Kidney glomerular epithelial cell (primary cell): ENCODE measurements at places on chromosomes 3 and 15.

GRCh38 chr15:91478717-91479191 is 374.8 kb upstream of the SLCO3A1 start:
- DNase-seq = no peak

- peak; percentile 47 for DNase-seq
Measured at GRCh38 chr3:126858887-126859286, 124.0 kb upstream of the PLXNA1 start.

DNA sequence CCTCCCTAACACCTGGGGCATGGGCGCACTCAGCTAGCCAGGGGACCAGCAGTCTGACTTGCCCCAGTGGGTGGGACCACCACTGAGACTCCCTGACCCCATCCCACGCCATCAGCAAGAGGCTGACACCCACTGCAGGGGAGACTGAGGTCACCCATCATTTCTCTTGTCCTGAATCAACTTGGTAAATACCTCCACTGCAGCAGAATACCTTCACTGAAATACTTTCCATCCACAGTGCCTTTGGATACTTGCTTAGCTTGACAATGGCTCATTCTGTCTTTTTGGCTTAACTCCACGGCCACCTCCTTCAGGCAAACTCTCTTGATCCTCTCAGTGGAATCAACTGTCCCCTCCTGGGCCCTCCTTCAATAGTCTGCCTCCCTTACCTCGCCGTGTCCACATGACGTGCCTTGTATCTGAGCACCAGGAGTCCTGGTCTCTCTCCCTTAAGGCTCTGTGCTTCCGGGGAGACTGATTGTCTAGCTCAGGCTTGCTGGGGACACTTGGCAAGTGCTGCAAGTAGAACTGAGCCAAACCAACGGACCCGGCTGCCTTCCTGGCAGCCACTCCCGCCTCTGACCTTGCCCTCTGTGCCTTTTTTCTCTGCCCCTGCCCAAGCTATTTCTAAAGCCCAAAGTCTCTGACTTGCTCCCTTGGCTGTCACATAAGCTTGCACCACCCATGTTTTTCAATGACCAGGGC is 119.1 kb downstream of the ADCY5 start:
- no peak for DNase-seq

DNA sequence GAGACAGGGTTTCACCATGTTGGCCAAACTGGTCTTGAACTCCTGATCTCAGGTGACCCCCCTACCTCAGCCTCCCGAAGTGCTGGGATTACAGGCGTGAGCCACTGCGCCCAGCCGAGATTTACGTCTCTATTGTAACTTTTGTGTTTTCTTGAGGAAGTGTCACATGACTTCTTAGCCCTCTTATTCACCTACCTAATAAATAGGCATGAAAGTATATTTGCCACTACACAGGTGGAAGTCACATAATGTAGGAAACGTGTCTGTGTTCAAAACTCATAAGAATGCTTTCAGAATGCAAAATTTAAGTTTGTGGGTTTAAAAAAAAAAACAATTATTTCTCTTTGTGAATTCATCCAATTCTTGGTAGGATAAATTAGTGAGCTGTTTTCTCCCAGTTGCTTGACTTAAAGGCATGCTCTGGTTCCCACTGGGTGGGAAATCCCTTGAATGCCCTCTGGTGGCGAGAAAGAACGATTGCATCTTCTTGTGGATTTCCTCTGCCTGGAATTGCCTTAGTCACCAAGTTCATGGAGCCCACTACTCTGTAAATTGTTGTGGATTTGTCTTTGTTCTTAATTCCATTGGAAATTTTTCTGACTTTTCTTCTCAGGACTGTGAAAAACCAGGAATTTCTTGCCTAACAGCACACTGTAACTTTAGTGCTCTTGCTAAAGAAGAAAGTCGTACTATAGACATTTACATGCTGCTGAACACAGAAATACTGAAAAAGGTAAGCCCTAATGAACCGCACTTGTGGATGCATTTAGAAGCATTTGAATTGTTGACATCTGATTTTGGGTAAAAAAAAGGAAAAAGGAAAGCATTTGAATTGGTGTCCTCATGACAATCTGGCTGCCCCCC is 82.2 kb upstream of the CTDSPL start:
- DNase-seq = peak; percentile 77

DNA sequence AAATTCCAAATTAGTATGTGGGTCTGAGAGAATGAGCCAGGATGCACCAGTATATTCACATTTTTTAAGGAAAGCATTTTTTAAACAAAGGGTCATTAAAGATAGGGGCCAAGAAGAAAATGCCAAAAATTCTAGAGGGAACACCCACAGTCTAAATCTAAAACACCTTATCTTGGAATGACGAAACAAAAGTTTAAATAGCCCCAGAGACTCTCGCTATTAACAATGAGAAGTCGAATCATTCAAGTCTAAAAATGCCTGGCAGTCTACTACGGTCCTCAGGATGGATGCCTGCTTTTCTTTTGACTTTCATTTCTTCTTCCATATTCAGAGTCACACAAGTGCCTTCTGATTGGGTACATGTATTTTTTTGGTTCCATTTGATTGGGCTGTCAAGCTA is 66.3 kb downstream of the SSUH2 start:
- no peak for DNase-seq

- no peak for DNase-seq
Measured at GRCh38 chr3:36743826-36744225, 20.5 kb downstream of the DCLK3 start.

DNA sequence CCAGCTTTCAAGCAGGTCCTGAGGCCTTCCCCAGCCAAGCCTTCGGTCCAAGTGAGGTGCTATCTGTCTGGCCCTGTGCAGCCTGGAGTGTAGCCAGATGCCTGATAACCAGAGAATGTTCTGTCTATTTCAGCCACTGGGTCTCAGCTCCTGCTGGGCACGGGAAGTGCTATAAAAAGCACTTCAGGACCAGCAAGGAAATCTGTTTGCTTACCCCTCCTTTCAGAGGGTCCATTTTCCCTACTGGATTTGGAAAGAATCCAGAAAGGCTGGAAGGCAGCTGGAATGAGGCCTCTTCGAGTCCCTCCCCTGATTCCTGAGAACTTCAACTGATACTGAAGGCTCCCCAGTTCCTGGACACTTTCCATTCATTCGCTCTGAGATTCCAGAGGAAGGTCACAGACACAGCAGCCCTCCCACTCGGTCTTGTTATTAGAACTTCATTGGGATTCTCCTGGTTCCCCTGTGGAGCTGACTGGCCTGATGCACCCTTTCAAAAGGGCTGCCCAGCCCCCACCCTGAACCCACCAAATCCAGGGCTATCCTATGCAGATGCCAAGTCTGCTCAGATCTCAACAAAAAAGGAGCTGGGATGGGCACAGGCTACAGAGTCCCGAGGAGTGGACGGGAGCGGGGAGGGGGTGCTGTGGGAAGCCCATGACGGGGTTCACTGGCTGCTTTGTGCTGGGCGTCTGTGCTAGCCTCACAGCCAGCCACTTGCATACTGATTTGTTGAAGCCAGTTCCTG is 70.4 kb downstream of the UMPS start:
- no peak for DNase-seq

- DNase-seq = no peak
Measured at GRCh38 chr3:110180733-110181132, 843.4 kb upstream of the DPPA4 start.

DNA sequence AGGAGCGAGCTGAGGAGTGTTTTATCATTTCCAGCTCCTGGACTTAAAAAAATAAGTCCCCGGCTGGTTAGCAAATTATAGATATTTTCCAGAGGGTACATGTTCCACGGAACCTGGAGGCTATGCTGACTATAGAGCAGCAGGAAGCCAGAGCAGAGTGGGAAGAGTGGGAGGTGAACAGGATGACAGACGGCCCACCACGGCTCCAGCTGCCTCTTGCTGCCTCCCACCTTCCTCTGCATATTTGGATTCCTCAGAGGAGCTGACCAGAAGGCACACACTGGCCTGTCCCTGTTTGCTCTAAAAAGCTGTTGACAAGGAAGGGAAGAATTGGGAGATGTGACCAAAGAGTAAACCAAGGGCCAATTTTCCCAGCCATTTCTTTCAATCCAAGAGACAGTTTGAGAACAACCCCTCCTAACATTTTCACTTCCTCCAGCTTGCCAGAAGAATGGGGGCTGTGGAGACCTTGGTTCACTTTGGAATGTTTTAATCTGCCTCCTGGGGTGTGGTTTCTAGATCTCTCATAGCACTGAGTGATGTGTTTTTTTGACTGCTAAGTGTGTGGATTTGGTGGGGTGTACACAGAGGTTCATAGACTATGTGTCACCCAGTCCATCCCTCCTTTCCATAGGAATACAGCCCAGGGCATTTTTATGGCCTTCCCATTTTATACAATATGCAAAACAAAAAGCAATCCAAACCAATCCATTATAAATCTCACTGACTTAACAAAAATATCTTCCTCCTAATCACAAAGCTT is 36.8 kb downstream of the HGD start:
- DNase-seq = no peak

- DNase-seq = no peak
Measured at GRCh38 chr15:52680761-52681160, 1.6 kb upstream of the ATOSA start.

DNA sequence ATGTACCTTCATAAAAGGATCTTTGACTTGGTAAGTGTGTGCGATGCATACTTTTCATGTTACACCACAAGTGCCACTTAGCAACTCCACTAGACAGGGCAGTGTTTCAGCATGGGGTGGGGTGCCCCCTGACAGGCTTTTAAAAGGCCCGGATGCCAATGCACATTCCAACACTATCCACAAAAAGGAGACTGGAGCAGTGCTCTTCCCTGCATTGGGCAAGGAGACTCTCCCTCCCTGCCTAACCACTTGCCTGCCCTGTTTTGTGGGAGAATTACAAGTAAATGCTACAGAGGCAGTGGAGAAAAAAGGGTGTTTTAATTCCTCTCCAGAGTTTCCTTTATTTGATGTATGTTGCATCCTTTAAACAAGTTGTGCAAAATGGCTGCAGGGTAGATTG is 1.7 kb upstream of the RARB start:
- DNase-seq = no peak

DNA sequence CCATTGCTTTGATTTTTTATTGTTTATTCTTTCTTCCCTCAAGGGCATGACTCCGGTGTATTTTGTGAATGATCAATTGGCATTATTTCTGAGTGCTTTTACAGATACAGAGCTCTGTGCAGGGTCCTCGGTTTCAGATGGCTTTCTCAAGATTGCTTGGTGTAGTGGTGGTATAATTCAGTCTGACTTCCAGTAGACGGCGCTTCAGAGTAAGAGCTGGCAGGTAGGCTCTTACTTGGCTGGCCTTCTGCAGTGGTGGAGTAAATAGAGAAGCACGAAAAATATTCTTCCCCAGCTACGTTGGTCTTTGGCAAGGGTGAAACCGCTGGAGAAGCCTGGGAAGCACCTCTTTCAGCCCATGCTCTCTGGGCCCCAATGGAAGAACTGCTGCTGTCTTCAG is 723.0 kb upstream of the BCHE start:
- no peak for DNase-seq

- no peak for DNase-seq
Measured at GRCh38 chr3:94935738-94936580, 873.1 kb downstream of the NSUN3 start.

DNA sequence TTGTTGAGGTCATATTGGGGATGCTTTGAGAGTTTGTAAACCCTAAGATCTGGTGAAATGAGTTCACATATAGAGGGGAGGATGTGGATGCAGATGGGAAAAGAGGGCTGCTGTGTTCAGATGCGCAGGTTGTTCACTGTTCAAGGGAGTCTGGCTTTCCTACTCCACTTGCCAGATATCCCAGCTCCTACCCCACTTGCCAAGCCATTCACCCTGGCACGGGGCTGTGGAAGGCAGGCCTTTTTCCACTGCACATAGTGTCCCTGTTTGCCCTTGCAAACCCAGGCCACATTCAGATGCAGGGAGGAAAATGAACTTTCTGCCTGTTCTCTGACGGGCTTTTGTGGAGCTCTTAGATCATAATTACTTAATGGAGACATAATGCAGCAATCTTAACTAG is 29.0 kb downstream of the CRABP1 start:
- DNase-seq = no peak

- DNase-seq = no peak
Measured at GRCh38 chr15:55372701-55373440, 35.3 kb downstream of the CCPG1 start.

GRCh38 chr3:116877968-116878367 is 168.4 kb downstream of the TUSC7 start:
- no peak for DNase-seq

DNA sequence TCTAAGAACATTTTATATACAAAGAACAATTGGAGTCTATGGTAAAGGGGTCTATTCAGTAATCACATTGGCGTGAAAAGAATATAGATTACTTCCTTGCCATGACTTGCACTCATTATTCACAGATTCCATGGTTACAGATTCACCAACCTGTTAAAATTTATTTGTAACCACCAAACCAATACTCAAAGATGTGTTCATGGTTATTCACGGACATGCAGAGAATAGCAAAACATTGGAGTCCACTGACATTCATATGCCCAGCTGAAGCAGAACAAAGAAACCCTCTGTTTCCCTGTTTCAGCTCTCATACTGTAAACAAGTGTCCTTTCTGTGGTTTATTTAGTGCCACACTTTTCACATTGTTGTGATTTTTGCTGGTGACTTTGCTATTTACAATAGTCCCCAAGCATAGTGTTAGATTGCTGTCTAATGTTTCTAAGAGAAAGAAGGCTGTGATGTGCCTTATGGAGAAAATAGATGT is 185.8 kb upstream of the TTC14 start:
- DNase-seq = no peak

- no peak for DNase-seq
Measured at GRCh38 chr3:96466441-96466840, 348.0 kb upstream of the EPHA6 start.

GRCh38 chr3:41940393-41940792 is 21.5 kb downstream of the ULK4 start:
- no peak for DNase-seq

- DNase-seq = no peak
Measured at GRCh38 chr3:1139071-1139470, 46.2 kb downstream of the CNTN6 start.

DNA sequence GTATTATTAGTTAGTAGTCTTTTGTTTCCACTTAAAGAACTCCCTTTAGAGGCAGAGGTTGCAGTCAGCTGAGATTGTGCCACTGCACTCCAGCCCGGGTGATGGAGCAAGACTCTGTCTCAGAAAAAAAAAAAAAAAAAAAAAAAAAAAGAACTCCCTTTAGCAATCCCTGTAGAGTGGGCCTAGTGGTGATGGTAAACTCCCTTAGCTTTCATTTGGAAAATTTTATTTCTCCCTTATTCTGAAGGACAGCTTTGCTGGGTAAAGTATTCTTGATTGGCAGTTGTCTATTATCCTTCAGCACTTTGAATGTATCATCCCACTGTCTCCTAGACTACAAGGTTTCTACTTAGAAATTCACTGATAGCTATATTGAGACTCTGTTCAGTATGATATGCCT is 46.0 kb downstream of the RPL39L start:
- DNase-seq = no peak

- DNase-seq = no peak
Measured at GRCh38 chr3:171526146-171526545, 65.9 kb upstream of the TNIK start.
